ENCODE measurements at places on chromosomes 1 and 21.

- DNase-seq, result no peak
Measured at GRCh38 chr1:204647114-204647804, 38.3 kb downstream of the LRRN2 start.

GRCh38 chr1:15974855-15975254, 1.0 kb downstream of the ZBTB17 start:
- DNase-seq, result no peak

- DNase-seq, result no peak
Measured at GRCh38 chr1:27787895-27788294, 14.9 kb downstream of the STX12 start.

- DNase-seq, result no peak
Measured at GRCh38 chr1:201426479-201427310, 5.2 kb upstream of the TNNI1 start.

GRCh38 chr21:24781146-24781545, 826.1 kb downstream of the MRPL39 start:
- DNase-seq, result no peak

DNA sequence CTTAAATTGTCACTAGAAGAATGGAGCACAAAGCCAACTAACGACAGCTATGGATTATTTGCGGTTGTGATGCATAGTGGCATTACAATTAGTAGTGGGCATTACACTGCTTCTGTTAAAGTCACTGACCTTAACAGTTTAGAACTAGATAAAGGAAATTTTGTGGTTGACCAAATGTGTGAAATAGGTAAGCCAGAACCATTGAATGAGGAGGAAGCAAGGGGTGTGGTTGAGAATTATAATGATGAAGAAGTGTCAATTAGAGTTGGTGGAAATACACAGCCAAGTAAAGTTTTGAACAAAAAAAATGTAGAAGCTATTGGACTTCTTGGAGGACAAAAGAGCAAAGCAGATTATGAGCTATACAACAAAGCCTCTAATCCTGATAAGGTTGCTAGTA, 13.5 kb downstream of the USP1 start:
- DNase-seq, result no peak

DNA sequence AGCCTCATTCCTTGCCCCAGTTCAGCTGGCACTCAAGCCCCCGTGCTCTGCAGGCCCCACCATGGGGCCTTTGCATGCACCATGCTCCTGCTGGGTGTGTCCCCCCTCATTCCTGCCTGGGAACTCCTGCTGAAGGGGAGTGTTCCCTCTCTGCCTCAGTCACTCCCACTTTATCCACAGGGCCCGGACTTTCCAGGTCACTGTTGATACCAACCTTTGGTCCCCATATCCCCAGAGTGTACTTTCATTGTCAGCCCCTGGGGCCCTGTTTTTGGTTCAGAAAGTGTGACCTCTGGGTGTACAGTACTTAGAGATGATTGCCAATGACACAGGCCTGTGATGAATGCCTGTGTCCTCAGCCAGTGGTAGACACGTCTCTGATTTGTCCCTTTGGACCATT, 2.9 kb downstream of the TTC22 start:
- DNase-seq, result no peak

DNA sequence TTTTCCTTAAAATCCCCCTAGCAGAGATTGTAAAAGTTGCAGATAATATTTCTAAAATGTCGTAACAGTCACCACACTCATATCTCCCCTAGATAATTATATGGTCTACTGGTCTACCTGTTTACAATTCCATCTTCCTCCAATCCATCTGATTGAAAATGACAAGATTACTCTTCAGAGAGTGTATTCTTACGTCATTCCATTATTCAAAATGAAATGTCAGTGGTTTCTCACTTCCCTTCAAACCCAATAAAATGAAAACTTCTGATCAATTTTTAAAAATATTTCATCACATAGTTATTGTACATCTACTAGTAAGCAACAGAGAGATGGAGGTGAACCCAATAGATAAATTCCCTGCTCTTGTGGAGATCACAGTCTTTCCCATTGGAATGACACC, 202.2 kb upstream of the C8B start:
- no peak for DNase-seq

DNA sequence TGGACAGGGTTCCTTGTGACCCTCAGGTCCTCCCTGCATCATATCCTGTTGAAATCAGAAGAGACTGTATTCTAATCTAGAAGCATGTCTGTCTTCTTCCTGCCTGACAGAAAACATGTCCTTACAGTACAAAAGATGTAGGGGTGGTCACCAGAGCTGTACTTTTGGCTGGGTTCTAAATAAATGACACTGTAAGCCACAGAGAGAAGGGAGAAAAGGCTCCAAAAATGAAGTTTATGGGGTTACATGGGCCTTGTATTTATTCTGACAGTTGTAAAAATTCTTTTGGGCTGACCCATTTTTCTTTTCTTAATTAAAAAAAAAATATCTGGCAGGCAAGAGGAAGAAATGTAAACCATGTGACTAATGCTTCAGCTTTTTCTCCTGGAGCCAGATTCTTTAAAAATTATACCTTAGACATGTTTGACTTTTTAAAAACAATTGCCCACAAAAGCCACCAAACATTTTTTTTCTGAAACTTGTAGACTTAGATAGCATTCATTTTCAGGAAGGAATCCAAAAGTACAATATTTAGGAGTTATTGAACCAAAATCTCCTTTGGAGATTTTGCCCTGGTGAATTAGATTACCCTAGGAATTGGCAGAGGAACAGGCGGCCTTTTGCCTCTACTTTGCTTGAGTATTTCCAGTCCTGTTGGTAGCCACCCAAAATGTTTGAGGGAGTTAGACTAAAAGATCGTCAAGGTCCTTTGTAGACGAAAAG, 17.1 kb downstream of the RGL1 start:
- DNase-seq, result no peak

DNA sequence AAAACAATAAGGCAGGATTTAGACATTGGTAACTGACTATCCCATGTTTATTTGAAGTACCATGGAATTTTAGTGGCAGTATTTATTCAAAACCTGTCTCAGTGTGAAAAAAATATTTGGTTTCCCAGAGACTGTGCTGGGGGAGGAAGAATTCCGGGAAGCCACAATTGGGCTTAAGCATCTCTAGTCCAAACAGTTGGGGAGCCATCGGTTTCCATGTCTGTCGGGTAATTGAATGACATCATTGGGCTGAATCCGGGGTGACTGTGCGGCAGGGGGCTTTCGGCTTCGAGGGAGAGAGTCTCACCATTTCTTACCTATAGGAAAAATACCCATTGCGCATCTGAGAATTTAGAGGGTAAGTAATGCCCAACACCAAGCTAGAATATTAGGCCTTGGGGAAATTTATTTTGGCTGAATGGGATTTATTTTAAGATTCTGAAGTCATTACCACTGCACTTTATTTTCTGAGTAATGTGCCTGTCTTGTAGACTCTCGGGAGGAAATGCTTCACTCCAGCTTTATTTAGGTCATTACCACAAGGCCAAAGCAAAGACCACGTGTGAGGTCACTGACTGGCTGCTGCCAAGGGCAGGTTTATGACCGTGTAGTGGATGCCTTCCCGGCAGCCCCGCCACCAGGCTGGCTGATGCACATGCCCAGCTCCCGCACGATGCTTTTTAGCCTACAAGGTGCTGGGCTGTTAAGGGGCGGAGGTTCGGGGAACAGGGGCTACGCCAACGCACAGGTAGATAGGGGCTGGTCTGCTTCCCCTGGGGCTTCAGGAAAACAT, 23.1 kb upstream of the UMODL1 start:
- DNase-seq, result no peak

GRCh38 chr1:202588503-202589189, 121.6 kb downstream of the SYT2 start:
- no peak for DNase-seq

DNA sequence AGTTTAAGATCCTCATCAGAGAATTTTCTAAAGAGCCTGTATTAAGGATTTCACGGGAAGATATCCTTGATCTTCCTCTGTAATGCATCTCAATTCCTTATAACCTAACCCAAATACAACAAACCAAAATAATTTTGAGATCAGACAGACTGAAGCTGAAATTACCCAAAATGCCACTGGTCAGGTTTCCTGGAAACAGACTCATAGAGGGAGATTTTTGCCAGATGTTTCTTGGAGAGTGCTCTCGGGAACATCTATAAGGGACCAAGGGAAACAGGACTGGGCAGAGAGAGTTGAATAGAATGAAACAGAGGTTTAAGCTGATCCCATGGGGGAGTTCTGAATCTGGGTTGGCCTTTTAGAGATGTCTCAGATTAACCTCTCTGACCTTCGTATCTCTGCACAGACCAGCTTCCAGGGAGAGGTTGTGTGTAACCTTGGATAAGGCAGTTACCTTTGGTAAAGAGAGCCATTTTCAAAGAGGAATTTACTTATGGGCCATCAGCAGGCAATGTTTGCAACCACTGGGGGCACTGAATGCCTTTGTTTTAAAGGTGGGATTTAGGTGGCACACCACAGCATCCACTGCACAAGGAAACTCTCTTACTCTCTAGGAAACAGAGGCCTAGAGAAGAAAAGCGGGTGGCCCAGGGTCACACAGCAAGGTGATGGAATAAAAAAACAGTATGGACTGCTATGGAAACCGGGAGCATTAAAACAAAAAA, 130.8 kb upstream of the SGIP1 start:
- DNase-seq, result no peak

GRCh38 chr1:165284454-165284853, 72.1 kb downstream of the LMX1A start:
- no peak for DNase-seq

DNA sequence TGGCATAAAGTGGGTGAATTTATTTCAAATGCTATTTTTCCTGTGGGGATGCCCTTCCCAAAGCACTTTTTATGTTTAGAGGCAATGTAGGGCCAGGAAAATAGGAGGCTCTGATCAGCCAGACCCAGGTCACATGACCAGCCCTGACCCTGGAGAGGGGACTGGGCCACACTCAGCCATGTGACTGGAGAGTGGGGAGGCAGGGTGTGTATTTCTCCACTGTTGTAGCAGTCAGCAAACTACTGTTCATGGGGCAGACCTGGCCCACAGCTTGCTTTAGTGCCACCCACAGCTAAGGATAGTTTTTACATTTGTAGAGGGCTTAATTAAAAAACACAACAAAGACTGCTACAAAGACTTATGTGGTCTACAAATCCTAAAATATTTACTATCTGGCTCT, 153.8 kb downstream of the ACTL8 start:
- DNase-seq, result no peak

DNA sequence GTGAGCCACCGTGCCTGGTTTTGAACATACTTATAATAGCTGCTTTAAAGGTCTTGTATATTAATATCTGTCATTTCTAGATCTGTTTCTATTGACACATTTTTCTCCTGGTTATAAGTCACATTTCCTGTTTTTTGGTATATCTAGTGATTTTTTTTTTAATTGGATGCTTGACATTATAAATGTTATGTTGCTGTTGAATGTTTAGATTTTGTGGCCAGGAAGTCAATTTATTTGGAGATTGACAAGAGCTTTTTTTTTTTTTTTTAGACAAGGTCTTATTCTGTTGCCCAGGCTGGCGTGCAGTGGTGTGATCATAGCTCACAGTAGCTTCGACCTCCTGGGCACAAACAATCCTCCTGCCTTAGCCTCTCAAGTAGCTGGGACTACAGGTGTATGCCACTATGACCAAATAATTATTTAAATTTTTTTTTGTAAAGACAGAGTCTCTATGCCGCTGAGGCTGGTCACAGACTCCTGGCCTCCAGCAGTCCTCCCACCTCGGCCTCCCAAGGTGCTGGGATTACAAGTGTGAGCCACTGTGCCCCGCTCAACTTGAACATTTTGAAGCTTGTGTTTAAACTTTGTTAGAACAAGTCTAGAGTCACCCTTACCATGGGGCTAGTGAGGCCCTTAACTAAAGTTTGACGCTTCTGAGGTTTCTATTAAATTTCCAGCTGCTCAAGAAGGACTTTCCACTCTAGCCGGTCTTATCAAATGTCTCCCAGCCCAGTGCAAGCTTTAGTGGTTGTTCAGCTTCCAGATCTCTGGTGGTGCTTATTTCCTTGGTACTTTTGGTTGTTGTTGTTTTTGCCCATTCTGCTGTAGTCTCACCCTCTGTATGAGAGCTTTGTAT, 8.6 kb upstream of the CHI3L2 start:
- no peak for DNase-seq

DNA sequence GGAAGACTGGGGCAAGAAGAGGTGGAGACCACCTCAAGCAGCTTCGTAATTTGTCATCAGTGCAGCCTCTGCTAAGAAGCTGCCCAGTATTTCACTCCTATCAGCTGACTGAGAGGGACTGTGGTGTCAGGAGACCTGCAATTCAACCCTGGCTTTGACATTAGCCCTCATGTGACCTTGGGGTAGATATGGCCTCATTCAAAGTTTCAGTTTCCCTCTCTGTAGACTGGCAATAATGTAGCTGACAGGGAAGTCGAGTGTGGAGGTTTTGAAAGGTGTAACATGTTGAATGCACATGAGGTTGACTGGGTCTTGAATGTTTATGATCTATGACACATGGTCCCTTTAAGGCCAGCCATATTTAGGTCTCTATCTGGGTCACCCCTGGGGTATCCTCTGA, 2.2 kb upstream of the SPRR4 start:
- DNase-seq, result no peak

DNA sequence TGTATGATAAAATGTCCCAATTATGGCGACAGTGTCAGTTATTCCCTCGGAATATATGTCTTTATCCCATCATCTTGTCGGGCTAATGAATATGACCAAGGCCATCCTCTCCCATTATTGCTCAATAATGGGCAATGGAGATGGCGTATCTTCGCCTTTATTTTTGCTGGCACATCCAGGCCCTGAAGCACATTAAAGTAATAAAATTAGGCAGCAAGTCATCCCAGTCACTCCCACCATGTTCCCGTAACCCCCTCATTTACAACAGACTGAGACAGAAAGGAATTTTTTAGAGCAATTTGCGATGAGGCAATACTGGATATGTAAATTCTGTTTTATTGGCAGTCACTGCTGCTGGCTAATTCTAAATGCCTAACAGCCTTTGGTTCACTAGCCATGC, 35.3 kb downstream of the CLIC6 start:
- no peak for DNase-seq

- no peak for DNase-seq
Measured at GRCh38 chr1:53508991-53509666, 49.9 kb downstream of the DMRTB1 start.

DNA sequence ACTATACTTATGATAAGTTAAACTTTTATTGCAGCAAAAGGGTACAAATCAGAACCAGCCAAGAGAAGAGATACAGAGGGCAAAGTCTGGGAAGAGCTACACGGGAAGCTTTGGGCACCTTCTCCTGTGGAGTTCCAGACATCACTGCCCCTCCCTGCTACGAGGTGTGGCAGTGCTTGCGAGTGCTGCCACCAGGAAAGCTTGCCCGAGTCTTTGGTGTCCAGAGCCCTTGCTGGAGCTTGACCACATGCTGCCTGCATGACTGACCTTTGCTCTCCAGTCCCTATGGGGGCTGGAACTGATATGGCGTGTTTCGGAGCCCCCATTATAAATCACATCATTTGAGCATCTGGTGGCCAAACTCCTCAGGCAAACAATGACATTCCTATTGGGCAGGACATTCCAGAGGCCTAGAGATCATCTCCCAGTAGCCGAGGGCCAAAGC, 23.4 kb downstream of the PLEKHO1 start:
- DNase-seq, result no peak

- DNase-seq, result no peak
Measured at GRCh38 chr1:69055194-69055593, 512.5 kb upstream of the LRRC7 start.
